ENCODE measurements at places on chromosomes 16 and 17. TPM values are rescaled to one million over a fixed set of nuclear protein-coding genes. Genes with fewer than 3 reads are reported as not detected.

The PIRT gene
- 0.09 TPM for total RNA-seq

The RASL10B gene
- 4.4 TPM for total RNA-seq

GRCh38 chr16:9192746-9193145 is 101.3 kb downstream of the HAPSTR1 start:
- DNase-seq: no peak

The ACAP1 gene
- 5.6 TPM for total RNA-seq

The FOXJ1 gene
- 0.37 TPM for total RNA-seq

DNA sequence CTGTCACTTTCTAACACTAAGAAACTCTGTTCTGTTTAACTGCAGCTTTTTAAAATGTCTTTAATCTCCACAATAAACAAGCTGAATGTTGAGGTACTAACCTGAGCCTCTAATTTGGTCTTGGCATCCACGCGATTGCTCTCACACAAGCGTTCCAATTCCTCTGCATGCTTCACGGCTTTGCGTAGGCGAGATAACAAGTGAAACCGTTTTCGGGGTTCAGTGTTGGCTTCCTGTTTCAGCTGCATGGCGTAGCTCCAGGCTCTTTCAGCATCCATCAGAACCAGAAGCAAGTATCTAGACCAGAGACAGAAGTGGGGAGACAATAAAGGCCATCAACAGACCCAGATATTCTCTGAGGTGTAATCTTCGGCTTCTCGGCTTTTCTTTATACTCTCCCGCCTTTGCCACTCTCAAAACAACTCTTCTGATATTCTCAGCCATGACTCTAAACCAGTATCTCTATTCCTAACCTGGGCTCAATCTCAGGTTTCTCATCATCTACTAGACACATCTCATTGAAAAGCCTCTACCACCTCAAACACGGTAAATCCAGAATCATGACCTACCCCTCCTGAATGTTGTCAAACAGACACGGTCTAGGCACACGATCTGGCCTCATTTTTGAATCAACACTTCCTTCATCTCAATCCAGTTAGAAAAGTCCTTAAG is 8.3 kb downstream of the SRP68 start:
- DNase-seq: no peak

DNA sequence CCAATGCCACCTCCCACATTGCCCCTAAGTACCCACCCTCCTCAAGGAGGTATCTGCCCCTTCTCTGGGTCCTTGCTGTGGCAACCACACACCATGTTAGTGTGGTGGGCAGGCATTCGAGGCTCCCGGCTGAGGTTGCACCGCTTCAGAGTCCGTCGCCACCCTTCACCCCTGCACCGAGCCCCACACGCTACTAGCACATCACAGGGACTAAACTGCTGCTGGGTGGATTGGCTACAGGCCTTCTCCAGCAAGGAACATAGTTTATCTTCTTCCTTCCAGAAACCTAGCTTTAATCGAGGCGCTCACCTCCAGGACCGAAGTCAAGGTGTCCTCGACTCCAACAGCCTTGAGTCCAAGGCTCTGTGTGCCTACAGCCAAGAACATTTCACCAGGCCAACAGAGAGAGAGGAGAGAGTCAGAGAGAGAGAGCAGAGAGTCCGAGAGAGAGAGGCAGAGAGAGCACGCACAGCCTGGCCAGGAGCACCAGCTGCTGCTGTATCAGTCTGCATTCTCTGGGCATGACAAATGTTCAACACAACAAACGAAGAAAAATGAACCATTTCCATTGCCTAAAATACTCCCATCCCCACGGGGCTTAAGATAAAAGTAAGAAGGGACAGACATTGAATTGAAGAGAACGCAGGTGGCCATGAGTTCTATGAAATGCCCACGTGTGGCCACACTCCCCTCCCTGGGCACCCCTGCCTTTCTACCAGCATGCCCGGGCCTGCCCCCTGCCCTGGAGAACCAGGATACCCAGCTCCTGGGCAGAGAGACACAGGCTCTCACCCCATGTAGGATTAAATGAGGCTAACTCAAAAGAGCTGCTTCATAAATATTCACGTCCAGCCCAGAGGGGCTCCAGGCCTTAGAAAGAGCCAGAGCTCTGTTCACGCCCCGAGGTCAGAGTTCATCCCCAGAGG is 94.9 kb downstream of the RBFOX3 start:
- no peak for DNase-seq

- DNase-seq: no peak
Measured at GRCh38 chr16:2149630-2150417, 1.4 kb downstream of the RAB26 start.

The C1QL1 gene
- total RNA-seq: 3.4 TPM

DNA sequence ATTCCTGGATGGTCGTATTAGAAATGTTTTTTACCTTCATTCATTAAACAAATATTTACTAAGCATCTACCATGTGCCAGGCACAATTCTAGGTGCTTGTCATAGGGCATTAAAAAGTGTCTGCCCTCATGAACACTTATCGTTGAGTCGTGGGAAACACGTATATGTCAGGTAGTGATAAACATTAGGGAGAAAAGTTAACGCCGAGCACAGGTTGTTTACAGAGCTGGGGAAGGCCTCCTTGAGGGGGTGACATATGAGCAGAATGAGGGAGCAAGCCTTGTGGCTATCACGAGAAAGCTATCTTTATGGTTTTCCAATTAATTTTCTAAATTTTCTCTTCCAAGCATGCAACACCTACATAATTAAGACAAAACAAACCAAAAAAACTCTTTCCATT is 985 bp upstream of the ZNF213 start:
- DNase-seq: no peak

The PDF gene
- total RNA-seq: 8.2 TPM

The TP53TG3F gene
- total RNA-seq: not detected

The CKLF gene
- 26.1 TPM for total RNA-seq

The MGAT5B gene
- total RNA-seq: 0.25 TPM

The NKD1 gene
- total RNA-seq: 4.9 TPM

DNA sequence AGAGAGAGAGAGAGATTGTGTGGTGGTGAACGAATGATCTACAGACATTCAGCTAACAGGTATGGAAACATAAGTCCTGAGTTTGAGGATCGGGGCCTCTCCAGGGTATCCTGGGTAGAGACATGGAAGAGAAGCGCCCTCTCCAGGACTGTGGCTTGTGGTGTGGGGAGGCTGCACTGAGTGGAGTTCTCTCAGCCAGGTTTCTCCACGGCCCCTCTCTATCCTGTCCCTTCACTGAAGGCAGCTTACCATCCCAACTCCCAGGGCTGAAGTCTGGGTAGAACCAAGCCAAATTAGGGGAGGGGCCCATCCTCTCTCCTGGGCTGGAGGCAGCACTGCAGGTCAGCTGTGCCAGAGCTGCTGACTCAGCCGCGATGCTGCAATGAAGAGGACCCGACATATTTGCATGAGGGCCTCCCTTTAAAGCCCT is 6.2 kb downstream of the C1QL1 start:
- no peak for DNase-seq

The HCRT gene
- not detected for total RNA-seq

GRCh38 chr16:7545251-7545650 is 212.6 kb downstream of the RBFOX1 start:
- no peak for DNase-seq

GRCh38 chr17:40974366-40974765 is 7.6 kb upstream of the KRT39 start:
- DNase-seq: no peak

DNA sequence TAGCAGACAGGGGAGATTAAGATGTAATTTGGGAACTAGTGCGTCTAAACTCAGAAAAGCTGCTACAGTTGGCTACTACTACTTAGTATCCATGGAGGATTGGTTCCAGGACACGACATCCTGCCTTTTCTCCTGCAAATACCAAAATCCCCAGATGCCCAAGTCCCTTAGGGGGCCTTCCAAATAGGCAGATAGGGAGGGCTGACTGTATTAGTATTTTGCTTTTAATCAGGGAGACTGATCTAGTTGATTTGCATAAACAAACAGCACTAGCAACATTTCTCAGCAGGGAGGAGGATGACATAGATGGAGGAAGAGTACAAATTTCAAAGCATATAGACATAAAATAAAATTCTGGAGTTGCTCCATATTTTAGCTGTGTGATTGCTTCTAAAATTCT is 621.6 kb upstream of the GOT2 start:
- no peak for DNase-seq

DNA sequence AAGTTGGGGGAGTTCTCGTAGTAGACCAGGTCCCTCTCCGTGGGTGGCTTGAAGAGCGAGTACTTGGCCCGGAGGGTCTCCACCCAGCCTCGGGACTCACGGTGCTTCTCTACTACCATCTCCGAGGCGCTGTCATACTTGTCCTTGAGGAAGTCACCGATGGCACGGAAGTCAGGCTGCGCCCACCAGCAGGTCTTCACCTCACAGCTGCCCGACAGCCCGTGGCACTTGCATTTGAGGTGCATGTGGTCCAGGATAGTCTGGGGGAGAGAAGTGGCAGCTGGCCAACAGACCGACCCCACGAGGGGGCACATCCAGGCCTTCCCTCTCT is 50.0 kb downstream of the WNT3 start:
- DNase-seq: no peak

- DNase-seq: no peak
Measured at GRCh38 chr16:57998992-57999365, 1.5 kb downstream of the ZNF319 start.

DNA sequence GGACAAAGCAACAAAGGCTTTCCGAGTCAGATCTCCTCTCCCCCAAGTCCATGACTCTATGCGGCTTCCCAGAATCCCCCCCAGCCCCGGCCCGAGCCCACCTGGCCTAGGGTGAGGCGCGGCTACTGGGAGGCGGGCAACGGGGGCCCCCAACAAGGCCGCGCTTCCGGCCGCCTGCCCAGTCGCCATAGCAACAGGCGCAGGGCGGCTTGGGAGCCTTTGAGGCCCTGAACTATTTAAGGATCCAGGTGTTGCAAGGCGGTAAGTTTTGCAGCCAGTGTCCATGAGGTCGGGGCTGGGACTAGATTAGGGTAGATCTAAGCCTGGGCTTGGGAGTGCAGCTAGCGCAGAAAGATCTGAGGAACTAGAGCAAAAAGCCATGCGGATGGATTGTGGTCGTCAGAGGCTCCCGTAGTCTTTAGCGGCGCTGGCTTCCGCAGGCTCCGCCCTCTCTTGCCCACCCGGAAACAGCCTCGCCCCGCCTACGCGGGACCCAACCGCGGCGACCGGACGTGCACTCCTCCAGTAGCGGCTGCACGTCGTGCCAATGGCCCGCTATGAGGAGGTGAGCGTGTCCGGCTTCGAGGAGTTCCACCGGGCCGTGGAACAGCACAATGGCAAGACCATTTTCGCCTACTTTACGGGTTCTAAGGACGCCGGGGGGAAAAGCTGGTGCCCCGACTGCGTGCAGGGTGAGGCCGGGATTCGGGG is at the start of the genes KIAA0753 and TXNDC17:
Gene KIAA0753, minus strand, starts transcription at position 176 of the 711 bp plus-strand sequence. CDS start 5,608 bp downstream, outside the sequence.
Gene TXNDC17, plus strand, starts transcription at position 525 of the 711 bp plus-strand sequence. Its CDS starts 23 bp downstream, at position 548.
- DNase-seq: peak; percentile 92

DNA sequence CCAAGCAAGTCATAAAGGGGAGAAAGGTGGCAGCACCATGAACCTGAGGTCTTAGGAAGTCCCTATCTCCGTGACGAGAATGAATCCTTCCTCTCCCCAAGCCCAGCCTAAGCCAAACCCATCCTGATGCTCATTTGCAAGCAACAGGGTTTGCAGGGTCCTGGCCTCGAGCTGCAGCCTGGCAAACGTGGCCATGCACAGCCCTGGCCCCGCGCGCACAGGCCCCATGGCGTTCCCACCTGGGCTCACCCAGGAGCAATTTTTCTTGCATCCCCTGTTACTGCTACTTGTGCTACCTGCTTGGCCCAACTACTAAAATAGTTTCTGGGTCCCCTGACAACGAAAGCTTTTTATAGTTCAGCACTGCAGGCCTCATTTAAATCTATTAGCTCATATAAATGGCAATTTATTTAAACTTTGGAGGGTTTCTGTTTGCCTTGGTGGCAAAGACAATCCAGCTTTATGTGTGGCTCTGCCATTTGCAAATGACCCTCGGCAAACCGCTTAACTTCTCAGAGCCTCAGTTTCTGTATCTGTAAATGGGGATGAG is 141.5 kb downstream of the C16orf78 start:
- no peak for DNase-seq

DNA sequence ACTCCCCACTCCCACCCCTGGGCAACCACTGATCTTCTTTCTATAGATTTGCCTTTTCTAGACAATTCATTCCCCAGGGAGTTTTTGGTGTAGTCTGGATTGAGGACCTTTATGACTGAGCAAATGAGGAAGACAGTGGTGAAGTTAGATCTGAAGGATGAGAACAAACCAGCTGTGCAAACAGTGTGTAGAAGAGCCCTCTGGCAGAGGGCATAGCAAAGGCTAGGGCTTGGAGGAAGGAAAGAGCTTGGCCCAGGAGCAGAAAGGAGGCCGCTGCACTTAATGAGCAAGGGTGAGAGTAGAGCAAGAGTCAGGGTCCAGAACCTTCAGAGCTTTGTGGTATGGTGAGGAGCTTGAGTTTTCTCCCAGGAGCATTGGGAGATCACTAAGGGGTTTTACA is 352.7 kb downstream of the CA10 start:
- peak; percentile 31 for DNase-seq

DNA sequence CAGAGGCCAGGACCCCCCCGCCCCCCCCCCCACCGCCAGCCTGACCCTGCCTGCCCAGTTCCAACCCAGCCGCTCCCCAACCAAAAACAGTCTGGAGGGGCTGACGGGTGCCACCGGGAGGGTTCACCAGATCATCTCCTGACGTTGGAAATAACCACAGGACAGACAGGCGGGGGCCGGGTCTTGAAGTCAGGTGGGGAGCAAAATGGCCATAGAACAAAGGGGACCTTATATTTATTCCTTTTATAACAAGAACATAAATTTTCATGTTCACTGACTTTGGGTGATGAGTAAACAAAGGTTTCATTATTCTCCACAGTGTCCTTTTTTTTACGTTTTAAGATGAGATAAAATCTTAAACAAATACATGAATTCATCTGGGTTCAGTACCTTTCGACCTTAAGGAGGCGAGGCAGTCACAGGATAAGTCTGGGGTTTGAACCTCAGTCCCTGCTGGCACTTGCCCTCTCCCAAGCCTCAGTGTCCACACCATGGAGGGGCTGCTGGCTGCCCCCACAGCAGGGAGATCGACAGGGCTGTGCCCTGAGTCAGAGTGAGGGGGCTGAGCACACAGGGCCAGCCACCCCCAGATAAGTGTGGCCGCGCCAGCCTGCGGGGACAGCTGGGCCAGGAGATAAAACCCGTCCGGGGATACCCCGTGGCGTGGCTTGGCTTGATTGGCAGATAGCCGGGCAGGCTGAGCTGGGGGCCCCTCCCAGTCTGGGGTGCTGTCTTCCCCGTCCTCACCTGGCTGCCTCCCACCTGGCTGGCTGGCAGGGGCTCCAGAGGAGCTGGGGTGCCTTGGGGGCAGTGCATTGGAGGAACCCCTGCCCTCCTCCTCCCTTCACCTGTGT is 15.0 kb downstream of the SLC7A5 start:
- DNase-seq: no peak

- DNase-seq: no peak
Measured at GRCh38 chr16:57555831-57556230, 13.4 kb downstream of the ADGRG5 start.

The KRT28 gene
- total RNA-seq: not detected

The MILR1 gene
- 0.74 TPM for total RNA-seq

The SOST gene
- total RNA-seq: not detected

- no peak for DNase-seq
Measured at GRCh38 chr16:85955566-85955965, 56.6 kb downstream of the IRF8 start.
